ENCODE measurements at places on chromosomes 4 and X. TPM values are rescaled to one million over a fixed set of nuclear protein-coding genes. Genes with fewer than 3 reads are reported as not detected.

ASB5 gene
- total RNA-seq, result not detected

SCML1 gene
- 1.1 TPM for total RNA-seq

PNPLA4 gene
- 10.0 TPM for total RNA-seq

JADE3 gene
- 1.6 TPM for total RNA-seq

TRPC3 gene
- total RNA-seq, result 0.35 TPM

UGT2A3 gene
- total RNA-seq, result not detected

PGAM4 gene
- 0.85 TPM for total RNA-seq

CENPVL2 gene
- total RNA-seq, result not detected

MAGEA11 gene
- total RNA-seq, result not detected

IL9R gene
- 5.0 TPM for total RNA-seq

- DNase-seq, result no peak
These were observed 62.4 kb upstream of the CRMP1 start for GRCh38 chr4:5955201-5955821.

DNA sequence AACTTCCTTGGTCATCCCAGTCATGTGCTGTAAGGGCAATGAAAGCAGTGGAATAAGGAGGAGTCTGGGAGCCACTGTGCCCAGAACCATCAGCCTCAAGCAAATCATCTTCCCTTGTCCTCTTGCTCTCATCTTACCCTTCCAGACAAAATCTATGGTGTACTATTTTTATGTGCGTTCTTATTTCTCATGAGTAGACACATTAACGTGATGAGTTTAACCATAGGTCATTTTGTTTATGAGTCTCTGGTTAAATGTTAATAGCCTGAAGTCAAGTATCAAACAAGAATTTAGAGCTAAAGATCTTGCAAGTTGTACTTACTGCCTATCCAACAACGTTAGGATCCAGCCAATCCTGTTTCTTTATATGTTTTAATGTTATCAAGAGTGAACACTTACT, 495.3 kb downstream of the SPRY1 start:
- no peak for DNase-seq

- DNase-seq, result no peak
These were observed 161.2 kb downstream of the TENM3 start for GRCh38 chr4:182404376-182404775.

GRCh38 chr4:152990471-152991131, 54.5 kb downstream of the FHDC1 start:
- no peak for DNase-seq

DNA sequence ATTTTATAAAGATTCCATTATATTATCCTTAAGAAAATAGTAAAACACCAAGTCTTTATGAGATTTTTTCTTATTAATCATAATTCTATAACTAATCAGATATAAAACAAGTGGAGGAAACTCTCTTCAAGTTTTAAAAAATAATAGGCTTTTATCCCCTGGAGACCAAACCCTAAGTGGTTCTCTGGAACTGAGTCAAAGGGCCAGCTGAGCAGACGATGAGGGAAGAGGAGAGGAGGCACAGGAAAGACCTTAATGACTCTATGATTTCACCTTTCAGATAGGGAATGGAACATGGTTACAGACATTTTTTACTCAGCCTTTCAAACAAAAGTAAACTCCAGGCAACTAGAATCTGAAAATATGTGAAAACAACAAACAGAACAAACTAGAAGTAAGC, 201.8 kb downstream of the SLC39A8 start:
- DNase-seq, result no peak

- DNase-seq, result no peak
These were observed 393.0 kb downstream of the PPP1R2C start for GRCh38 chrX:42384956-42385355.

GRCh38 chrX:44898411-44899221, 25.6 kb downstream of the KDM6A start:
- no peak for DNase-seq

DNA sequence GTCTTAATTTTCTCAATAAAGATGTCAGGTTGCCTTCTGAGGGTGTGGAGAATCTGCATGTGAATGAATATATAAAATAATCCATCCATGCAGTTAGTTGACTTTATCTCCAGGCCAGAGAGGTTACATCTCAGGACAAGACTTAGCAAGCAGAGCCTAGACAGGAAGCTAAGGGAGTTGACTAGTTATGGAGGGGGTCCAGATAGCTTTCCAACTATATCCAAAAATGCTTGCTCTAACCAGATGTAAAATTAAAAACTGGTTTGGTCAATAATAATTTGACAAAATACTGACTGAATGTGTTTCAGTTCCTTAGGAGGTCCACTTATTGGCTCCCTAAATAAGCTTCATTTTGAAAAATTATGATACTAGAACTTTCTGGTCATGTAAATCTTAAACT, 101.4 kb downstream of the PAPSS1 start:
- no peak for DNase-seq

Measured in CD8-positive, alpha-beta memory T cell (primary cell).